ENCODE measurements at places on chromosomes 5 and 9.

- H3K27ac ChIP-seq, result no peak overlapping the region
- no peak overlapping the region for H3K4me3 ChIP-seq
- no peaks in the 10 kb centered on the region for H3K4me1 ChIP-seq
- no peaks in the 10 kb centered on the region for H3K36me3 ChIP-seq
Measured at GRCh38 chr5:84361572-84361971, 23.1 kb downstream of the EDIL3 start.

DNA sequence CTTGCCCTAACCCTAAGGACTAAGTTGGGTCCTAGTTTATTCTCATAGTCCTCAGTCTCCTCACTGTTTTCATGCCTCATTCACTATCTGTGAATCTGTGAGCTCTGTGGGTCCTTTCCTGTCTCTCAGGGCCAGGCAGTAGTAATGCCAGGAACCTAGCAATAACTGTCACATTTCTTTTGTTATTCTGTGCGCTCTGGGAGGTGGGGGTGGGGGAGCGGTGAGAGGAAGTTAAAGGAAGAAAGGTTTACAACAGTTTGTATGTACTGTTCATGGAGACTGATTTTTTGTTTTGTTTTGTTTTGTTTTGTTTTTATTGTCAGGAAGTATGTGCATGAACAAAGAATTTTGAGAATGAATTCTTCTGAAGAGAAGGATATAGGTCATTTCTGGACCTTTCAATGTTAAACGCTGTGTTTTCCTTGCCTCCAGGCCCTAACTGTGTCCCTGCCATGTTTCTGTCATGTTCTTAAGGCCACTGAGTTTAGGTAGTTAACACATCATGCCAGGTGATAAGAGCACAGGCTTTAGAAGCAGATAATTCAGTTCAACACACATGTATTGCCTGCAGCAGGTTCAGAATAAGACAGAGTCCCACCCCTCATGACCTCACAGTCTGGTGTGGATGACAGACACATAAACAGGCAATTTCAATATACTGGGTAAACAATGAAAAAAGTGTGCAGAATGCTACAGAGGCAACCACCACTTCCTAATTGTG, 13.3 kb upstream of the FEM1C start:
- no peaks in the 10 kb centered on the region for H3K27me3 ChIP-seq
- peaks cover 1% of the 10 kb centered on the region for H3K36me3 ChIP-seq
- no peak for DNase-seq
- no peak overlapping the region for H3K4me3 ChIP-seq
- no peak overlapping the region for H3K27ac ChIP-seq

- no peaks in the 10 kb centered on the region for H3K36me3 ChIP-seq
- H3K4me1 ChIP-seq, result no peaks in the 10 kb centered on the region
- H3K4me3 ChIP-seq, result no peak overlapping the region
- peaks cover 11% of the 10 kb centered on the region for H3K27me3 ChIP-seq
- no peak for DNase-seq
Measured at GRCh38 chr9:70806875-70807274, 314.5 kb downstream of the TRPM3 start.

DNA sequence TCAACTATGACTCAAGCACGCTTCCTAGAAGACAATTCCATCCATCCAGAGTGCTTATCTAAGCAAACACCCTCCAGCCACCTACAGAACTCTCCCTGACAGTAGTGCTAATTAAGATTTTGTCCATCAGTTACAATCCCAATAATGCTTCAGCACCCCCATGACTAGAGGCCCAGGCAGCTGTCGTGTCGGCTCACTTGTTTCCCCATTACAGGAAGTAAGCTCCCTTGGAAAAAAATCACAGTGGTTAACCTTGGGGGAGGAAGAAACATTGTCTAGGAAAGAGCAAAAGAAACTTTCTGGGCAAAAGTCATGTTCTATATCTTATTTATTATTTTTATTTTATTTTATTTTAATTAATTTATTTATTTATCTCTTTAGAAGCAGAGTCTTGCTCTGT, 108.8 kb upstream of the LPAR1 start:
- H3K27ac ChIP-seq, result no peak overlapping the region
- no peak for DNase-seq
- H3K36me3 ChIP-seq, result no peaks in the 10 kb centered on the region
- no peak overlapping the region for H3K4me3 ChIP-seq
- H3K27me3 ChIP-seq, result no peaks in the 10 kb centered on the region
